Nephron progenitor cell (in vitro differentiated cells): ENCODE measurements at places on chromosomes 5 and 9.
A peak's percentile ranks its signal among the peaks of the same experiment; 100 is the strongest.

DNA sequence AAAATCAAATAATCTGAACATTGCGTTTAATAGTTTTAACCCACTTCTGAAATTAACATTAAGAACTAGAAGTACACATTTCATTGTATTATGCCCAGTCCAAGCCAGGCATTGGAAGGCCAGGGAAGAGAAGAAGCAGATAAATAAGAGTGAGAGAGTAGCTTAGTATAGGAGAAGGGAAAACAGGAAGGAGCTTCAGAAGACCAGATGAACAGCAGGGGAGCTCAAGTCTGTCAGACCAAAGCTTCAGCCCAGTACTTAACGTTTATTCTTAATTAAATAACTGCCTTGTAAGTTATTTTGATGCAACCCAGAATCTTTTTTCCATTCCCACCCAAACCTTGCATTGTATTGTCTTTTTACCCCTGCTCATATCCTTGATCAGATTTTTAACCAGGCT lies 11.5 kb upstream of the FAM120AOS start:
- peaks cover 80% of the 10 kb centered on the region for H3K4me1 ChIP-seq
- H3K4me3 ChIP-seq: no peak overlapping the region
- no peaks in the 10 kb centered on the region for H3K36me3 ChIP-seq
- peak overlapping the region; percentile 50 for H3K27ac ChIP-seq
- no peak for DNase-seq

DNA sequence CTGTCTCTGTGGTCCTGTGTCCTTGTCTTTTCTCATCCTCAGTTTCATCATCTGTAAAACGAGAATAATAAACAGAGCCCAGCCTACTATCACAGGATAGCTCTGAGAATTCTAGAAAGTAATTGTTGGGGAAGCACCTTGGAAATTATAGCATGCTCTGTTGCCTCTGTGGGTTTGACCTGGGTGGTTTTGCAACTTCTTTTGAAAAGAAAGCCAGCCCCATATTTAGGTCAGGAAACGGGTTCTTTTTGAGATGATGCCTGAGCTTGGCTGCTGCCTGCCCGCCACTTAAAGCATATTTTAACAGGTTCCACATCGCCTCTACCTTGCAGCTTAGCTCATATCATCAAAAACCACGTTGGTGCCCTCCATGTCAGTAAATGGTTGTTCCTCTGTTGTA lies 111.1 kb downstream of the TLR4 start:
- no peak for DNase-seq
- H3K27ac ChIP-seq: no peak overlapping the region
- peaks cover 4% of the 10 kb centered on the region for H3K4me1 ChIP-seq
- peaks cover 3% of the 10 kb centered on the region for H3K27me3 ChIP-seq

DNA sequence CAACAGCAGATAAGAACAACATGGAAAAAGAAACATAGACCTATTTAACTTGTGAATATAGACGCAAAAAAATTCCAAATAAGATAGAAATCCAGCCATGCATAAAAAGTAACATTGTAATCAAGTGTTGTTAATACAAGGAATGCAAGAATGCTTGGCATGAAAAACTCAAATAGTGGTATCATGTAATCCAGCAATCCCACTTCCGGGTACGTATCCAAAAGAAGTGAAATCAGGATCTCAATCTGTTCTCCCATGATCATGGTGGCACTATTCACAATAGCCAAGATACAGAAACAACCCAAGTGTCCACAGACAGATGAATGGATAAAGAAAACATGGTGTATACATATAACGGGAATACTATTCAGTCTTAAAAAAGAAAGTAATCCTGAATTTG lies 437.4 kb downstream of the ARHGEF28 start:
- peaks cover 4% of the 10 kb centered on the region for H3K27me3 ChIP-seq
- no peaks in the 10 kb centered on the region for H3K4me1 ChIP-seq
- H3K36me3 ChIP-seq: no peaks in the 10 kb centered on the region
- H3K4me3 ChIP-seq: no peak overlapping the region

- peaks cover 38% of the 10 kb centered on the region for H3K4me1 ChIP-seq
- peak within 1 kb of the TSS; percentile 100 for H3K27ac ChIP-seq
- peaks cover 20% of the 10 kb centered on the region for H3K36me3 ChIP-seq
- peak; percentile 86 for DNase-seq
- peak within 1 kb of the TSS; percentile 97 for H3K4me3 ChIP-seq
- H3K27me3 ChIP-seq: peaks cover 13% of the 10 kb centered on the region
Measured at GRCh38 chr5:134176511-134177368, at the start of gene SKP1. Gene SKP1, minus strand, starts transcription at chr5:134176950. Its CDS starts 2,928 bp downstream, at chr5:134174022.

DNA sequence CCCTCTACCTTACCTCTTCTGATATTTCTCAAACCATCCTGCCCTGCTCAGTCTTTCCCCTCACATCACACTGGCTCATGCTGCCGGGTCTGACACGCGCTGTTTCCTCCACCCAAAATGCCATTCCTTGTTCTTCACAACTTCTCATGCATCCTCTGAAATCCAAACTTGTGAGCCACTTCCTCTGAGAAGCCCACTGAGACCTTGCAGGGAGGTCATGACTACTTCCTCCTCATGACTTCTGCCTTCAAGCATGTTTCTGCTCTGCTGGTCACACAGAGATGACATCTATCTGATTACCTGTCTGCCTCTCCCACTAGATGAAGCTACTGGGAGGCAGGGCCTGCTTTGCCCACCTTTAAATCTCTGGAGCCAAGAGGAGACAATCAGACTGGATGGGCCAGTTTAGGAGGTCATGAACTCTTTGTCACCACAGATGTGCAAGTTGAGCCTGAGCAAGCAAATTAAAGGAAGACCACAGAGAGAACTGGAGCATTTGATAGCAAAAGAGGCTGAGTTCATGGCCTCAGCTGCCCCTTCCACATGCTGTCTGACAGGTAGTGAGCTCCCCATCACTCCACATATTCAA lies 119.8 kb upstream of the TBC1D2 start:
- H3K27ac ChIP-seq: no peak overlapping the region
- no peak for DNase-seq
- peaks cover 9% of the 10 kb centered on the region for H3K4me1 ChIP-seq
- no peak overlapping the region for H3K4me3 ChIP-seq
- H3K27me3 ChIP-seq: peaks cover 14% of the 10 kb centered on the region

DNA sequence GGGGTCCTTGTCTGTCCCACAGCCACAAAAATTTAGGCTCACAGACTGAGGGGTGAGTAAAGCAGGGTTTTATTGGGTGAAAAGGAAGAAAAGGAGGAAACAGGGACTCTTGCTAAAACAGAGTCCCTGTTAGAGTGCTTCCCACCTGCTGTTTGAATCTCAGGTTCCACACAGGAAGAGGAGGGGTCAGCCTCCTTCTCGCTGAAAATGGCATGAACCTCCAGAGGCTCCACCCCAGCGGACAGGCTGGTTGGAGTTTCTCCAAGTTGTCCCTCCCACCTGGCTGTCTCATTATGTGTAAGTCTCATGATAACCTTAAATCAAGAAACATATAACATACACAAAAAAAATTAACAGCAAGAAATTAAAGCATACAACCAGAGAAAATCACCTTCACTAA lies 28.3 kb upstream of the UHRF2 start:
- no peaks in the 10 kb centered on the region for H3K4me1 ChIP-seq
- DNase-seq: no peak
- no peak overlapping the region for H3K27ac ChIP-seq

DNA sequence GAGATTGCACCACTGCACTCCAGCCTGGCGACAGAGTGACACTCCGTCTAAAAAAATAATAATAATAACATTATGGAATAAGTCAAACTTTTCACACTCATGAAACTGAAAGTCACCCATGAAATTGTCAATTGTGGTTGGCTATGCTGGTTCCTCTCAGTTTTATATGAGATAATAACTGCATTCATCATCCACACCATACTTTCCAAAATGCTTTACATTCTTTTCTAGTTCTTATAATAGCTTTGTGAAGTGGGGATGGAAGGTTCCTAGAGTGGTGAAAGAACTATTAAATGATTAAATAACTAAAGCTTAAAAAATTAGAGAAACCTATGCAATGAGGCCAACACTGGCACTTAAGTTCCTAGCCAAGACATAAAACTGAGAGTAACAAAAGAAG lies 12.6 kb upstream of the ASPN start:
- H3K4me3 ChIP-seq: no peak overlapping the region
- H3K4me1 ChIP-seq: peaks cover 3% of the 10 kb centered on the region
- H3K27ac ChIP-seq: no peak overlapping the region
- no peak for DNase-seq
- H3K36me3 ChIP-seq: no peaks in the 10 kb centered on the region
- peaks cover 3% of the 10 kb centered on the region for H3K27me3 ChIP-seq

- no peaks in the 10 kb centered on the region for H3K36me3 ChIP-seq
- peaks cover 5% of the 10 kb centered on the region for H3K27me3 ChIP-seq
Measured at GRCh38 chr9:75130621-75131230, 42.4 kb downstream of the OSTF1 start.

- no peaks in the 10 kb centered on the region for H3K36me3 ChIP-seq
- DNase-seq: no peak
- no peak overlapping the region for H3K4me3 ChIP-seq
- no peak overlapping the region for H3K27ac ChIP-seq
Measured at GRCh38 chr5:167720259-167720658, 571.2 kb upstream of the WWC1 start.

- H3K27me3 ChIP-seq: peaks cover 6% of the 10 kb centered on the region
- no peak for DNase-seq
- no peak overlapping the region for H3K27ac ChIP-seq
Measured at GRCh38 chr9:38518826-38519225, 94.6 kb upstream of the IGFBPL1 start.

DNA sequence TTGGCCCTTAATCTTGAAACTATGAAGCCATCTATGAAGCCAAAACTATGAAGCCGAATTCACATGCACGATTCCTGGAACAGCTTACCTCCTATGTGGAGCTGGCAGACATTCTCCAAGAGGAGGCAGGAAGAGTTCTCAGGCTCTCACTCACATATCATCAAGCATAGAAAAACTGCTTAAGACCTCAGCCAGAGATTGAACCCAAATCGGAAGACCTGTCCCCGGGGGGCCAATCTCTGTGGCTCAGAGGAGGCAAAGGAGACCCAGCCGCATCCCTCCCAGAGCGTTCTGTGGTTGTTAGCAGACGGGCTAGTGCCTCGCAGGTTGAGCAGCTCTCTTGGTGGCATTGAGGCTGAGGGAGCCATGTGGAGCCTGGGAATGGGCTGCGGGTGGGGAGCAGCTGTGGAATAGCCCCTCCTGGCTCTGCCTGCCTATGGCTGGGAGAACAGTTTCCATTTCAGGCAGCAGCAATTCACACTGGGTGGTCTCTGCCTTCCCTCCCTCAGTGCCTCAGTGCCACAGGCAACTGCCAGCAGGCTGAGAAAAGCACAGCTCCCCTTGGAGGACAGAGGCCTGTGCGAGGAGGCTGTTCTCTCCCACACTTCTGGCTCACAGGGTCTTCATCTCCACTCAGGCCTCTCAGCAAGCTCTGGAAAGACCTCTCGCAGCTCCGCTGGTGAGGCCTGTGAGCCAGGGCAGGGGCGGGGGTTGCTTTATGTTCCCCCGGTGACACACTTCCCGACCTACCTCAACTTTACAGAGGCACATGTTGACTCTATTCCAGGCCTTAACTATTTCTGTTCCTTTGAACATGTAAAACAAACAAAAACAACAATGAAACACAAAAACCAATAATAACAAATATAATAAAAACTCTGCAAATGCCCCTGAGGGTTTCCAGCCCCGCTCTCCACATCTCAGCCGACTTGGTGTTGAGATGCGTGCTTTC lies 17.4 kb upstream of the TMEM174 start:
- H3K27ac ChIP-seq: peak overlapping the region; percentile 45
- H3K4me3 ChIP-seq: no peak overlapping the region
- peaks cover 19% of the 10 kb centered on the region for H3K27me3 ChIP-seq
- peaks cover 66% of the 10 kb centered on the region for H3K4me1 ChIP-seq
- DNase-seq: no peak

GRCh38 chr9:9749591-9749990 lies 863.2 kb downstream of the PTPRD start:
- peaks cover 11% of the 10 kb centered on the region for H3K4me1 ChIP-seq
- no peak overlapping the region for H3K27ac ChIP-seq
- no peaks in the 10 kb centered on the region for H3K27me3 ChIP-seq
- H3K4me3 ChIP-seq: no peak overlapping the region

- H3K4me1 ChIP-seq: peaks cover 16% of the 10 kb centered on the region
- H3K36me3 ChIP-seq: no peaks in the 10 kb centered on the region
- DNase-seq: no peak
- no peaks in the 10 kb centered on the region for H3K27me3 ChIP-seq
Measured at GRCh38 chr9:93295456-93296076, 111.6 kb downstream of the WNK2 start.

GRCh38 chr5:139878093-139878492 lies 82.5 kb downstream of the PSD2 start:
- peaks cover 23% of the 10 kb centered on the region for H3K4me1 ChIP-seq
- no peak overlapping the region for H3K4me3 ChIP-seq
- no peak overlapping the region for H3K27ac ChIP-seq
- DNase-seq: no peak
- peaks cover 4% of the 10 kb centered on the region for H3K36me3 ChIP-seq

- H3K27ac ChIP-seq: no peak overlapping the region
- H3K27me3 ChIP-seq: peaks cover 4% of the 10 kb centered on the region
- peaks cover 11% of the 10 kb centered on the region for H3K36me3 ChIP-seq
- DNase-seq: no peak
- no peak overlapping the region for H3K4me3 ChIP-seq
- peaks cover 5% of the 10 kb centered on the region for H3K4me1 ChIP-seq
Measured at GRCh38 chr5:108006791-108007190, 336.1 kb upstream of the EFNA5 start.

DNA sequence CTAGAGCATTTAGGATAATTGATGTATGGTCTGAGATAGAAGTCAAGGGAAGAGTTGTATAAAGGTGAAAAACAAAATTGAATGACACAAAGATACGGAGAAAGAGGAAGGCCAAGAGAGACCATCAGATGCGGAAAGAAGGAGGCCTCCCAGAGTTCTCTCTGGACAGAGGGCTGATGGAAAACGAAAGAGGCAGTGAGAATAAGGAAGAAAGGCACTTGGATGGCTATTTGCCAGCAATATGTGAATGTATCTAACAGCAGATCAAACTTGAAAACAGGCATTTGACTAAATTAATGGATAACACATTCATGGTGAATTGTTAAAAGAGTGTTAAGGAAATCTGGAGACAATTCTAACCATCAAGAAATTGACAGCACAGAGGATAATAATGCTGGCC lies 2.4 kb upstream of the DOCK8 start:
- no peak overlapping the region for H3K4me3 ChIP-seq
- no peaks in the 10 kb centered on the region for H3K36me3 ChIP-seq
- no peaks in the 10 kb centered on the region for H3K4me1 ChIP-seq
- peaks cover 53% of the 10 kb centered on the region for H3K27me3 ChIP-seq

GRCh38 chr5:100249884-100250269 lies 285.3 kb upstream of the FAM174A start:
- no peaks in the 10 kb centered on the region for H3K36me3 ChIP-seq
- DNase-seq: no peak
- H3K27me3 ChIP-seq: no peaks in the 10 kb centered on the region
- H3K4me3 ChIP-seq: no peak overlapping the region
